ENCODE measurements at places on chromosomes 3 and 15.

DNA sequence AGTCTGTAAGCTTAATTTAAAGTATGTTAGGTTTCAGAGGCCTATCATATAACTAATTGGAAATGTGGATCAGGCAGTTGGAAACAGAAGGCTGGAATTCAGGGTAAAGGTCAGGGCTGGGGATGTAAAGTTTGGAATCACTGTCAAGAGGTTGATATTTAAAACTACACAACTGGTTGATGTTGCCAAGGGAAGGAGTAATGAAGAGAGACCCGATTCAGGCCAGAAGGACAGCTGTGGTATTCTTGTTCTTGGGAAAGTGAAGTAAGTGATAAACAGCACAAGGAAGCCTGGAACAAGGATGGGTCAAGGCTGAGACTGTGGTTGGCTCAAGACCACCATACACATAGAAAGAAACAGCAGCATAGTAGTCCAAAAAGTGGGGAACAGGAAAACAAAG lies 654.2 kb downstream of the NTRK3 start:
- DNase-seq: no peak

GRCh38 chr3:64856106-64856505 lies 168.3 kb upstream of the ADAMTS9 start:
- DNase-seq: no peak

GRCh38 chr3:56459719-56460118 lies 8.5 kb downstream of the ERC2 start:
- no peak for DNase-seq

DNA sequence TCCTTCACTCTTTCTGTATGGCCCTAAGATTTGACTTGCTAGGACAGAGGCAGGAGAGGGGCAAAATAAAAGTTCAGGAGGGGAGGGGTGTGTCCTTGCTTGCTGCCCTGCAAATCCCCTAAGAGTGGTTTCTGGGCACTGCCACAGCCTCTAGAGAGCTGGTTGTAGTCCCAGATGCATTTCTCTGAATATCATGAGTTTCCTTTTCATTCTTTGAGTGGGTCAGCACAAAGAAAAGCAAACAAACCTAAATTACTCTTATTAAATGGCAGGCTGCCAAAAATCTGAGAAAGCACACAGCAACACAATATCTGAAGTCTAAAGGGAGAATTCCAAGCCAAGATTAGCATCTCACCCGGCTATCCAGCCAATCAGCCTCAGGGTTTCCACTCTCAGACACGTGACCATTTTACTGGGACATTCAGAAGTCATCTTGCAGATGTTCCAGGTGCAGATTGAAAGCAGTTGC lies 919.3 kb downstream of the TUSC7 start:
- DNase-seq: no peak

DNA sequence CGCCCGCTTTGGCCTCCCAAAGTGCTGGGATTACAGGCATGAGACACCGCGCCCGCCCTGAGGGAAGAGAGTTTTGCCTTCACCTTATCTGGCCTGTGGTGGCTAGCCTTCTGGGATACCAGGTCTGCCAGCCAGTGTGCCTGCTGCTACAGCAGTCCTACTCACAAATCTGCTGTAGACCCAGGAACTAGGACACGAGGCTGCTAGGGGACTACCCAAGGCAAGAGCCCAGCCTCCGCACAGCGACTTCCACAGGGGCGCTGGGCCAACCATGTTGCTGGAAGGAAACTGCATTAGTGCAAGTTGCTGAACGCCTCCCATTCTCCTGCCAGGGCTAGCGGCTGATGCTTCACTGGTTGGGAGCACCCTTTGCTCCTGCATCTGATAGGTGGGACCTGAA lies 53.7 kb downstream of the DHX30 start:
- no peak for DNase-seq

DNA sequence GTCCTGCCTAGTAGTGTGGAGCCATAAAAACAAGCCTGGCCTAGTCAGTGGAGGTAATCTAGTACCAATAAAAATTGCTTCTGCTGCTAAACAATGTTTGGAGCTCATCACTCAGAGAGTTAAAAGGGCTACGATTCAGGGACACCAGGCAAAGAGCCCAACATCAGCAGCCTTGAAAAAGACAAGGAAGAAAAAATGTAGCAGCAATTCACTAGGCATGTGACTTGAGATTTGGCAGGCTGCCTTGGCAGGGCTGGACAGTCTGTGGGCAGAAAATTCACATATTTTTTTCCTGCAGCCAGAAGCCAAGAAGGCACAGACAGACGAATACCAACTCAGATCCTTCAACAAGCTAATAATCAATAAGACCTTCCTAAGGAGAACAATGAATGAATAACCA lies 47.2 kb downstream of the IGSF11 start:
- no peak for DNase-seq

- no peak for DNase-seq
These were observed 107.3 kb upstream of the PRR20G start for GRCh38 chr3:127394984-127395662.

Measured in AML-193 (cell line).